Activated T-cell treated with anti-CD3 and anti-CD28 coated beads, Interleukin-2, amount 50 U/mL, for 1 hour (primary cell): ENCODE measurements at places on chromosomes 12 and 14.
A peak's percentile ranks its signal among the peaks of the same experiment; 100 is the strongest.

DNA sequence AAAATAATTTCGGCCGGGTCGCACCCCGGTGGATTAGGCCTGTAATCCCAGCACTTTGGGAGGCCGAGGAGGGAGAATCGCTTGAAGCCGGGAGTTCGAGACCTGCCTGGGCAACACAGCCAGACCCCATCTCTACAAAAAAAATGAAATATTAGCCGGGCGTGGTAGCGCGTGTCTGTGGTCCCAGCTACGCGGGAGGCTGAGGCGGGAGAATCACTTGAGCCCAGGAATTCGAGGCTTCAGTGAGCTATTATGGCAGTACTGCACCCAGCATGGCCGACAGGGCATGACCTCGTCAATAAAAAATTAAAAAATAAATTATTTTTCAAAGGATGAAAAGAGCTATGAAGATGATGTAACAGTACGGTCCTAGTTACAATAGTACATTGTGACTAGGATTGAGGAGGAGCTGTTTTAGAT, 523 bp downstream of the GTF2H3 start:
- no peak for DNase-seq

DNA sequence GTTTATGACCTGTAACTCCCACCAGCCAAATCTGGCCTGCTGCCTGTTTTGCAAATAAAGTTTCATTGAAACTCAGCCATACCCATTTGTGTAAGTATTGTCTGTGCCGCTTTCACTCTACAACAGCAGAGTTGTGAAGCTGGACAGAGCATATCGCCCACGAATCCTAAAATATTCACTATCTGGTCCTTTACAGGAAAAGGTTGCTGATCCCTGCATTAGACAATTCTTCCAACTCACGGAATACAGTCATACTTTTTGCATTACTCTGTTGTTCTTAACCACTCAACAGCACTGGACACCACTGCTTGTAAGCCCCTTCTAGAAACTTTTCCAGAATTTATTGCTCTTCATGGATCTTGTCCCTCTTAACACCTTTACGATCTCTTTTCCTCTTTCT, 435.4 kb downstream of the EGLN3 start:
- no peak for DNase-seq

DNA sequence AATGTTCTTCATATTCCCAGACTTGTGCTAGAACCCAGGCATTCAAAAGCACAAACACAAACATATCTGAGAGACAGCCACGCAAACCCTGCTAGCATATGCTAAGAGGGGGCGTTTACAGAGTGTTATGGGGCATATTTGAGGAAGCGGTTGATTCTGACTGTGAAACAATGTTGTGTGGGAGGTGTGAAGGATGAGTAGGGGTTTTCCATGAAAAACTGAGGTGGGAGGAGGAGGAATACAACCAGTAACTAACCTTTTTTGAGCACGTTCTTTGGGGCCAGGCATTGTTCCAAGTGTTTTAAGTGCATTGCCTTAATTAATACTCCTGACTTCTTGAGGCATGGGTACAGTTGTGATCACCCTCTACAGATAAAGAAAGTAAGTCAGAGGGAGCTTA, 499.5 kb downstream of the AACS start:
- DNase-seq: no peak

- DNase-seq: no peak
Observed at GRCh38 chr12:24778486-24779304, 170.2 kb downstream of the BCAT1 start.

DNA sequence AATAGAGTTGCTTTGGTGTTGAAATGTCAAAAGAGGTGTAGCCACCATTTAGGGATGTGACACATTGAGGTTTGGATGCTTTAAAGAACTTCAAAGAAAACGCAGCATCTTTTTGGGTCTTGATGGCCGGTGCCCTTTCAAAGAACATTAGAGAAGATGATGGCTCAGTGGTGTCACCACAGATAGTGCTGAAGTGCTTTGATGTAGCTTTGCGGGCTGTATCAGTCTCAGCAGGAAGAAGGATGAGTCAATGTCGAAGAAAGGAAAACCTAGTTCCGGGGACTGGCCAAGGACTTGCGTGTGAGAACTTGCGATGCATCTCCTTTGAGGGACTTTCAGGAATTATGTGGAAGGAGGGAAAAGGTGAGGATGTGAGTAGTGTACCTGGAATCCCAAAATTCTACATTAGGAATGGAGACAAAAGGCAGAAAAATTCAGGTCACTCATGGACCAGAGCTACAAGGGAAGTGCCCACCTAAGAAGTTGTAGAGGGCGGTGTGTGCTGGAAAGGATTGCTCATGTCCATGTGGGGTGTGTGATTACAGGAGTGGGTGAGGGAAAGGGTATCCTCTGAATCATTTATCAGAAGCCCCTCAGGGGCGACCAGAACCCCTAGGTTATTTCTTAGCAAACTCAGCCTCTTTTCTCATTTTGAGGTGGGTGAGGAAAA, 39.7 kb upstream of the GZMB start:
- peak; percentile 50 for DNase-seq

DNA sequence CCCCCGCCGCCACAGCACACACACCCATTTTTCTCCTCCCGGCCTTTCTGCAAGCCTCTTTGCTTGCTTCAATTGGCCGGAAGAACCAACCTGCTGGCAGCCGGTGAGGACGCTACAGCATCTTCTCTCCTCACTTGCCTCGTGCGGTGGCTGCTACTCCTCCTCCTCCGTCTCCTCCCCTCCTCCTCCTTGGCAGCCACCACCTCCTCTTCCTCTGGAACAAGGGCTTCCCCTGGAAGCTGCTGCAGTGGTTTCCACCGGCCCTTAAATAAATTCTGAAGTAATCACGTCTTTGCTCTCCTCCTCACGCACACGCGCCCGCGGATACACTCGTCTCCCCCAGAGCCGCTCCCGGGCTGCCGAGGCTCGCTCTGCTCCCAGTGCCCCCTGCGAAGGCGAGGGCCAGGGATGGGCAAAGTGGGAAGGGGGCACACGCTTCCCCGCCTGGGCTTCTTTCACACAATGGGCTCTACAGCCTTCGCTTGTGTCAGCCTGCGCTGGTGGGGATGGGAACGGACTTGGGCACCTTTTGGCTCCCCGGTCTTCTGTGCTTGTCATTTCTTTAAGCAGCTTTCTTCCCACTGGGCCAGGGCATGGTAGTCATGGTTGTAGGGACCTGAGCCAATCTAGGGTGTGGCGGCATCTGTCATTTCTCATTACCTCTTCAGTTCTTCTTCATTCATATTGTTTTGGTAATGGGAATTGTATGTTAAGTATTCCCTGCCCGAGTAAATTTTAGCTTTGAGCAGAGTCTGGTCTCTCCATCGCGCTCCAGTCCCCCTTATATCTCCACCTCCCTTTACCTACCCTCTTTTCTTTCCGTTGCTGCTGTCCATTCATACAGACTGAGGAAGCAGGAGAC, at the start of gene PPFIA2:
Gene PPFIA2 (minus strand): TSS at position 161 of the 862 bp plus-strand sequence.
- peak; percentile 18 for DNase-seq

DNA sequence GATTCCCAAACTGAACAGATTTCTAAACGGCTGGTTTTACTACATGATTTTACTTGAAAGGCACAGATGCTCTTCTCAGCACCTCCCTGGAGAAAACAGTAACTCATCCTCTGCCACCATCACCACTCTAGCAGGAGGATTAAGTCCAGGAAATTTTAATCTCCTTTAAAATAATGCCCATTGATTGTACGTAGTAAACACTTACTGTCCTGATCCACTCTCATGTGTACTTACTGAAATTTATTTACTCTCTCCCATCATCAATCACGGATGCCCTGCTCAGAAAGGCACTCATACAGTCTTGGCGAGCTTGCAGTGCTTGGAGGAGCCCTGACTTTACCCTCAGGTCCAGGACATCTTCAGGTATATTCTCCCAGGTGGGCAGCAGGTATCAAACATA, 239.8 kb upstream of the EGLN3 start:
- DNase-seq: no peak

- no peak for DNase-seq
Observed at GRCh38 chr12:13288937-13289652, 92.6 kb downstream of the EMP1 start.

- no peak for DNase-seq
Observed at GRCh38 chr12:124194893-124195566, 99.9 kb upstream of the RFLNA start.

DNA sequence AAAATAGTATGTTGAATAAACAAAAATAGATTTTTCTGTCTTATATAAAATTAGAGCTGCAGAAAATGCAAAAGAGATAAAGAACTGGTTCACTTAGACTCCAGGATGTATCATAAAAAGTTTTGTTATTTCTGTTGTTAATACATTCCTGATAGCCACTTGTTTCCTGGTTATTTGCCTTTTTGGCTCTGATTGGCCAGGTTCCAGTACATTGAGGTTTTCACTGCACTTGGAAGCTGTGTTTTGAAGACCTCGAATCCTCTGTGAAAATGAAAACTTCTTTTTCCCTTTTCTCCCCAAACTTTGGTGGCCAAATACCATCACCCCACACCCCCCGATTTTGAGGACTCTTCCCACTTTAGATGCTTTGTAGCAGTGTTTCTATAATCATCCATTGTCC, 525.3 kb downstream of the MED13L start:
- DNase-seq: no peak

GRCh38 chr12:68438601-68439000, 106.4 kb upstream of the MDM1 start:
- DNase-seq: no peak

GRCh38 chr14:66247662-66248193, 238.4 kb upstream of the CCDC196 start:
- no peak for DNase-seq
